ENCODE measurements at places on chromosomes 2 and 18. TPM values are rescaled to one million over a fixed set of nuclear protein-coding genes. Genes with fewer than 3 reads are reported as not detected.

DNA sequence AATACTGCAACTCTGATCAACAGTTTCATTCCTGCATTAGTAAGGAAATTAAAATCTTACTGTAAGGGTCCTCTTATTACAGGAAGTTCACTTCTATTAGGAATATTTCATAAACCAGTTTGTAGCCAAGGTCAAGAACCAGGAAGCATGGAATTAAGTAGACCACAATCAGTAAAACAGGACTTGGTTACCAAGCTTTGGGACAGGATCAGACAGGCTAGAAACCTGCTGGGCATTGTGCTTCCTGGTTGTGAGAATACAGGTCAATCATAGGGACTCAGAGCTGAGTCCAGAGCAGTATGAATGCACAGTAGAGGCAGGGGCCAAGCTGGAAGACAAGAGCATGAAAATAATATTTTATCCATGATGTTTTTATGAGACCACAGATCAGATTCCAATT is 248.0 kb downstream of the IKZF2 start:
- no peak for DNase-seq

DNA sequence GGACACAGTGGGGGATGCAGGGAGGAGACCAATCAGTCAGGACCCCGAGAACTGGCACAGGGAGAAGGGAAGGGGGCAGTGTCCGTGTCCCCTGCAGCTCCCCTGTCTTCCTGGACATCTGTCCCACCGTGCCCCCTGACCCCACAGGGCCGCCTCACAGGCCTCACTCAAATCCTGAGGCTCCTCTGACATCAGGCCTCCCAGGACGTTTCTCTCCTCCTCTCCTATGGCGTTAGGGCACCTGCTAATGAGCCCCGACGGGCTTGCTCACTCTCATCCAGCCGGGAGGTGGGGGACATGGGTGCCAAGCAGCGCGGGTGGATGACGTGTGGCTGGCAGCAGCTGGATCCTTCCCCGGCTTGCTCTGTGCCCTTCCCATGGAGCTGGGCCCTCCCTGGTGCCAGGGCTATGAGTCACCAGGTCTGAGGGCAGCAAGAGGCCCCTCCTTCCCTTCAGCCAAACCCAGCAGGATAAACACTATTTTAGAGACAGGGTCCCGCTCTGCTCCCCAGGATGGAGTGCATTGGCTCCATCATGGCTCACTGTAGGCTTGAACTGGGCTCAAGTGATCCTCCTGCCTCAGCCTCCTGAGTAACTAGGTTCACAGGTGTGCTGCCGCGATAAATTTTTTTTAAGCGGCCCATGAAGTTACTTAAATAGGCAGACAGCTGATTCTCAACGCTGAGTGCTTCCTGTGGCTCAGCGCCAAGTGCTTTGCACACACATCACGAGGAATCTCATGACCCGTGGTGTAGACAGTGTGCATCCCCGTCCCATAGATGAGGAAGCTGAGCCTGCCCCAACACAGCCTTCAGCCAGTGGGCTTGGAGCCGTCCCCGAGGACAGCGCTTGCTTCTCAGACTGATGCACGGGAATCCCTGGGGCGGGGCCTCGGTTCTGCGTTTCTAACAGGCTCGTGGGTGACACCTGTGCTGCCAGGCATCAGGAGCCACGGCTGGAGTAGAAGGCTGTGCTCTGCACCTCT is 64.5 kb upstream of the HDAC4 start:
- no peak for DNase-seq

- DNase-seq: peak; percentile 27
Measured at GRCh38 chr18:21742315-21742687, 1.7 kb downstream of the MIB1 start.

GRCh38 chr2:201746551-201746950 is 34.2 kb downstream of the ALS2 start:
- no peak for DNase-seq

The TLX2 gene
- polyA plus RNA-seq: not detected

The PKP4 gene
- 182 TPM for polyA plus RNA-seq

The ROCK1 gene
- 64.4 TPM for polyA plus RNA-seq

DNA sequence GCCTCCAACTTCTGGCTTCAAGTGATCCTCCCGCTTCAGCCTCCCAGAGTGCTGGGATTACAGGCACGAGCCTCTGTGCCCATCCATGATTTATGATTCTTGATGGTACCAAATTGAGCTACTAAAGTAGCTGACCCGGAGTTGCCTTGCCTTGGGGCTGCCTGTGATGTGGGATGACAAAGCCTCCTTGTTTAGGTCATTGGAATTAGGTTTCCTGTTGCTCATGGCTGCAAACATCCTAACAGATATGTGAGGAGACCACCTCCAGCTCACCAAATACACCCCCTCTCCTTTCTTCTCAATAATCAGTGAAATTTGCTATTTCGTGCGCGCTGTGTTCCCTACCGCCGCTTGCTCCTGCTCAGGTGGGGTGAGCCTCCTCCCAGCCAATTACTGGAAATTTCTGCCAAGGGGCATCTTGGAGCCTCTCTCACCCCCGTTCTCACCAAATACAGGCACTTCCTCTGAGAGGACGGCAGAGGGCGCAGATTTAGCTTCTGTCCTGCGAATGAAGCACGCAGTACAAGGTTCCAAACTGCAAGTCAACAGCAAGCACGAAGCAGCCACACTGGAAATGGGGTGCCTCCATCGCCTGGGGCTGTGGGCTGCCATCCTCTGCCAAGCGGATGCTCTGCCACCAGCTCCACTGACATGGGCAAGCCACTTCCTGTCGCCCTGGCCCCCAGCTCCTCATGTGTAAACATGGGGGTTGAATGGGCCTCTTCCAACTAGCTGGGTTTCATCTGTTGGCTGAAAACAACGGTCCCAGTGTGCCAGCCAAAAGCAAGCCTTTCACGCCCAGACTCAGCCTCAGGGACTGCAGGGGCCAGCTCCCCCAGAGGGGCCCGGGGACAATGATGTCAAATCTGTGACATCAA is 71.7 kb downstream of the NCAPH start:
- DNase-seq: no peak
